ENCODE measurements at places on chromosomes 12 and 14.

- DNase-seq: no peak
These were observed 208.3 kb downstream of the PHETA1 start for GRCh38 chr12:111160350-111161241.

- no peak for DNase-seq
These were observed 23.7 kb upstream of the YAF2 start for GRCh38 chr12:42261708-42262107.

- DNase-seq: no peak
These were observed 151.5 kb upstream of the PARP11 start for GRCh38 chr12:4024701-4025100.

- DNase-seq: no peak
These were observed 260.3 kb downstream of the BCAT1 start for GRCh38 chr12:24688601-24689000.

DNA sequence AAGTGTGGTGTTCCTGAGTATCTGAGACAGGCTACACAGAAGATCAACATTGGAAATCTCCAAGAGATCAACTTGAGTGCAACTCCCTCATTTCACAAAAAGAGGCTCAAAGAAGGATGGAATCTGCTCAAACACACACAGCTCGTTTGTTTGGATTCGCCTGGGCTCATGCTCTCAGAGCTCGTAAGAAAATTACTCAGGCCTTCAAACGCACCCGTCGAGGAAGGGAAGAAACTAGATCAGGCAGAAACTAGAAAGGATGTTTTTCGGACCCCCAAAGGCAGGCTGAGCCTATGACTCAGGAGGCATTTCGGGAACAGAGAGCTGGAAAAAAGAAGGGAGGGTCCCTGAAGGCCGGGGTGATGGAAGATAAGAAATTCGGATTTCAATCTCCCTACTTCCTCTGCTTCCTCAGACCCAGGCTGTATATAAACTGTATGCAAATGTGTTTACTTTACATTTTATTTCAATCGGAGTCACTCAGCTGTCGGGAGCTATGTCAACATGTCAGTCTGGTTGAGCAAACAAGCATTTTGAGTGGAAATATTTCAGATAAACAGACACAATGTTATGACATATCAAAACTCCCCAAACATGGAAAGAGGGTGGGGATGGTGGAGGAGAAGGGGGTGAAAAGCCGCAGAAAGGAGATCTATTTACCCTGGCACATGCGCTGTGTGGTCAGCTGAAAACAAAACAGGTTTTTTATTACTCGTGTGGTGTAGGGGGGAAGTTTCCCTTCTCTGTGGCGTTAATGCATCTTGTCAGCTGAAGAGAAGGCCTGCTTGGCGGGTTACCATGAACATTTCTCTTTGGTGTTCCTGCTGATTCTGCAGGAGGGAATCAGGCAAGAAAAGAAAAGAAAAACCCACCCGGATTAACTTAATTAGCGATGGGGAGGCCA is 129.1 kb upstream of the TBX3 start:
- DNase-seq: no peak

DNA sequence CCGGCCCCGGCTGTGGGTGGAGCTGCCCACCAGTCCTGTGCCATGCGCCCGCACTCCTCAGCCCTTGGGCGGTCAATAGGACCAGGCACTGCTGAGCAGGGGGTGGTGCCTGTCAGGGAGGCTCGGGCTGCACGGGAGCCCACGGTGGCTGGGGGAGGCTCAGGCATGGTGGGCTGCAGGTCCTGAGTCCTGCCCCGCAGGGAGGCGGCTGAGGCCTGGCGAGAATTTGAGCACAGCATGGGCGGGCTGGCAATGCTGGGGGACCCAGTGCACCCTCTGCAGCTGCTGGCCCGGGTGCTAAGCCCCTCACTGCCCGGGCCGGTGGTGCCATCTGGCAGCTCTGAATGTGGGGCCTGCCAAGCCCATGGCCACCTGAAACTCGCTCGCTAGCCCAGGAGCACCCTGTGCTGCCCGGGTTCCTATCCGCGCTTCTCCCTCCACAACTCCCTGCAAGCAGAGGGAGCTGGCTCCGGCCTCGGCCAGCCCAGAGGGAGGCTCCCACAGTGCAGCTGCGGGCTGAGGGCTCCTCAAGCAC is 1371.1 kb downstream of the FSCB start:
- no peak for DNase-seq

GRCh38 chr14:72607386-72608130 is 286.3 kb downstream of the DPF3 start:
- DNase-seq: no peak
